PC-9 (cell line): ENCODE measurements at places on chromosomes 5 and 9.

DNA sequence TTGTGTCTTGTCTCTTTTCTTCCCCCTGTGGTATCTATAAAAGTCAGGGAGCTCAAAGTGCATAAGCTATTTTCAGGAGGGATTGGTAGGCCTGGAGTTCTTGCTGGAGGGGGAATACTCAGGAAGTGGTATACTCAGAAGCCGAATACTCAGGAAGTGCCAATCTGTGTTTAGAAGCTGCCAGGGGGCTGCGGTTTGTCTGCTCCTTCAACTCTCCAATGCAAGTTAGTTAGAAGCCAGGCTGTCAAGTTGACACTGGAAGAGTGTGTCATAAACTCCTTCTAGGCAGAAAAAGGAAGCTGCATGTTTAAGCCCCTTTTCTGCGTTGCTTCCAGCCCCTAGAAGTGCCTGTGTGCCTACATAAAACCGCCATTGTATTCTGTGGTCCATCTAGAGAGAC lies 366.5 kb downstream of the TAF11L14 start:
- no peak for DNase-seq

DNA sequence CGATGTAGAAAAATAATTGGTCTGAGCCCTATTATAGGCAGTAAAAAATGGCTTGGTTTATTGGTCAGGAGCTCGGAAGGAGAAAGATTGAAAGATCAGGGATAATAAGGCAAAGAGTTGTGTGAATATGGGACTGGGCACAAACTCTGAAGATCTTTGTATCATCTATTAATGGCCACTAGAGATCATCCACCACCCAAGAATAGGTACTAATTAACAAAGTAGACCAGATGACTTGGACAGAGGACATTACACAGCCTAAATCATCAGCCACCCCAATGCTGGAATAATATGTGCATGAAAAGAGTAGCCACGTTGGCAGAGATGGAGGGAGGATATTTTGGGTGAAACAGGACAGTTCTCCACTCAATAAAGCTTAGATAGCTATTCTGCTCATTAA lies 364.1 kb downstream of the EFNA5 start:
- DNase-seq: no peak

DNA sequence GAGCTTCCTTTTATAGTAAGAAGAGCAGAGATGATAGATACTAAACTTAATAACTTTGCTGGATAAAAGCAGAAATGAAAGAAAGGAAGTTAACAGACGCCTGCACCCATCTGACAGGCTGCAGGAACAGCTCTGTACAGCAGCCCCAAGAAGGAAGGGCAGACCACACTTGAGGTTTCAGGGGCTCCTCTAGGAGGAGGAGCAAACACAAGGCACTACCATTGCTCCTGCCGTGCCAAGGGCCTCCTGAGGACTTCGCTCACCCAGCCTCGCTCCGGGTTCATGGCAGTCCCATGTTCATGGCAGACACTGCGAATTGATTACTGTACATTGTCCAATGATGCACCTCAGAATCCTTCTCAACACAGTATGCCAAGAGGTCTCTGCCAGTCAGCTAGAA lies 85.1 kb downstream of the AMBP start:
- DNase-seq: no peak

DNA sequence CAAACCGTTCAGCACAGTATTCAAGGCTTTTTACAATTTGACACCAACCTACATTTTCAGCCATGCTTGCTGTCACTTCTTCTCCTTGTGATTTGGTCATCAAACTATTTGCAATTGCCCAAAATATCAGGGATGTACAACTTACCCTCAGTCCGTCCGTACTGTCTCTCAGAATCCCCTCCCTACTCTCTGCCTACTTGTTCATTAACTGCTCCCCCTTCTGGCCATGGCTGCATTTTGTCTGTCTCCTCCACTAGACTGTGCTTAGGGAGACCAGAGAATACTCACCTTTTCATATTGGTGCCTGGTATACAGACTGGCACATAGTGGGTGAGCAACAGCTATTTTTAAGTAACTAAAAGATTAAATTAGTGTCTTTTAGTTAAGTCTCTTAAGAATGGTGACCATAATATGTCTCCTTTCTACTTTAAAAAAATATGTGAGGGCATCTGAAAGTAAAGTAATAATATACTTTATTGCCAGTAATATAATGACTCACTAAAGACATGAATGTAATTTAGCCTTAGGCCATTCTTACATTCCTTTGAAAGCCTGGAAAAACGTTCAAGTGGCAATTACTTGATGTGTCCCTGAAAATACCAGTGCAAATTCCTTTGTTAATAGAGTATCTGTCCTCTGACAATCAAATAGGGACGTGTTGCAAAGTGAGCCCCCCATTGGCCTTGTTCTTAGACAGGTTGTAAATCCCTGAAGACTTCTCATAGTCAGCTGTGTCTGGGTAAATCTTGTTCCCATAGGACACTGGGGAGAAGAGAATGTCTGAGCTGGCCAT lies 27.8 kb downstream of the PRLR start:
- DNase-seq: no peak

DNA sequence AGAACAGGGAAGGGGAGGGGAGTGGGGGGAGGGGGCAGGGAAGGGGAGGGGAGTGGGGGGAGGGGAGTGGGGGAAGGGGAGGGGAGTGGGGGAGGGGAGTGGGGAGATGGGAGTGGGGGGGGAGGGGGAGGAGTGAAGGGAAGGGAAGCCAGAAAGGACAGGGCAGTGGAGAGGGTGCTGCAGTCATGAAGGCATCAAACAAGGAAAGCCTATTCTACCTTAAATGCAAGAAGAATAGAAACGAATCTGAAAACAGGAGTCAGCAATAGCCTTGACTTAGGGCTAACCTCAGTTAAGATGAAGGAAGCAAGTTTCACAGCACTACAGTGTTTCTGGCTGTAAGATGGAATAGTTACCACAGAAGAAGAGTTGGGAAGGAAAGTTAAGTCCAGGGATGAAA lies 59.5 kb downstream of the CAMSAP1 start:
- no peak for DNase-seq

DNA sequence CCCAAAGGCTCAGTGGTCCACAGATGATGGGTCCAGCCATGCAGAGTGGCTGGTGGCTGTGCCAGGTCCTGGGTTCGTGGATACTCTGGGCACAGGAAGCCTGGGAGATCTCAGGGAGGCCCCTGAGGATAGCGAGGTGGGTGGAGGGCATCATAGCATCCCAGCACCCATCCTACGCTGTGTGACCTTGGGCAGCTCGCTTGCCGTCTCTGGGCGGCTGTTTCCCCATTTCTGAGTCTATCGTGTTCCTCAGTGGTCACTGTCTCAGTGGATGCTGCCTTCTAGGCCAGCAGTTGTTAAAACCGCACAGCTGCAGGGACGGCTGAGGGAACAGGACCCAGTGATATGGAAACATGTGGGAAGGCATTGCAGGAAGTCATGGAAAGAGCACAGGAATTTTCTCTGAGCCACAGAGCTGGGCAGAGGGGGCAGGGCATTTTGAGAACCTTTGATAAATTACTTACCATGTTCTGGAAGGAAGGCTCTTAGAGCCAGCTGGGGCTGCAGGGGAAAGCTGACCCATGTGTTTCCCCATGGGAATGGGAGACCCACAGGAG lies 86.4 kb upstream of the COL5A1 start:
- no peak for DNase-seq

GRCh38 chr9:127083138-127083980 lies 39.1 kb downstream of the ANGPTL2 start:
- peak; percentile 68 for DNase-seq

- DNase-seq: peak; percentile 45
Observed at GRCh38 chr5:38463634-38464521, 92.6 kb downstream of the LIFR start.

GRCh38 chr9:981491-981898 lies 5.0 kb downstream of the DMRT3 start:
- DNase-seq: no peak

GRCh38 chr5:136399527-136399926 lies 34.2 kb upstream of the TRPC7 start:
- no peak for DNase-seq

DNA sequence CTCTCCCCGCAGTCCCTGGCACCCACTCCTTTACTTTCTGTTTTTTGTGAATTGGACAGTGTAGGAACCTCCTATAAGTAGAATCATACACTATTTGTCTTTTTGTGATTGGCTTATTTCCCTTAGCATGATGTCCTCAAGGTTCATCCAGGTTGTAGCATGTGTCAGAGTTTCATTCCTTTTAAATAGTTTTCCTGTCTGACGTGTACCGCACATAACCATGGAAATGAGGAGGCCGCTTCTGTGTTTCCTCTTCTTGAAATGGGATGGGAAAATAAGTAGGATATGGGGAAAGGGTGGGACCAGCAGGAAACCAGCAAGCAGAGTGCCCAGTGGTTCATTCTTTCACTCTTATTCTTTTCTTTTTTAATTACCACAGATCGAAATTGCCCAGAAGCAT lies 72.6 kb upstream of the ENTREP1 start:
- DNase-seq: no peak

- no peak for DNase-seq
Observed at GRCh38 chr5:175201393-175201792, 242.6 kb downstream of the DRD1 start.

- DNase-seq: no peak
Observed at GRCh38 chr9:80013891-80014290, 442.1 kb downstream of the TLE4 start.

DNA sequence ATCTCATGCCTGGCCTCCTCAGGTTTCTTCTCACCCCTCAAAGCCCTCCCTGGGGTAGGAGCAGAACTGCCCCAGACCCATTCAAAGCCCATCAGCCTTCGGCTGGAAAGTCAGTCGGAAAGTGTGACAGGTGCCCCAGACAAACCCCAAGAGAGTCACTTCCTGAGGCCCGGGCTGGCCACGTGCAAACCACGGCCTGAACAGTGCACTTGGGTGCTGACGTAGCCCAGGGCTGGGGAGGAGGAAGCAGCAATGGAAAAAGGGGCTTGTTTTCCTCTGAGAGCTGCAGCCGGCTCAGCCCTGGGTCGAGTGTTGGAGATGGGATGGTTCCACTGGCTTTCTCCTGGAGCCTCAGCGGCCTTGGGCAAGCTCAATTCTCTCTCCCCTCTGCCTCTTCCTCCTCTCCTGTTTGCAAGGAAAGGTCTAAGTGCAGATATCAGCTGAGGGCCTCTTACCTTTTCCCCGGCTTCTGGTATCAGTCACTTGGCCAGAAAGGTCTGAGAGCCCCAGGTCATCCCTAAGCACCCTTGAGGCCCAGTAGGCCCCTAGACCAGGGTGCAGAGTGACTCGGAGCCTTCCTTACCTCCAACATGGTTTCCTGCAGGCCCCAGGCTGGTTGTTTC lies 5.9 kb upstream of the EGR1 start:
- no peak for DNase-seq
